ENCODE measurements at places on chromosomes 6 and 20.

DNA sequence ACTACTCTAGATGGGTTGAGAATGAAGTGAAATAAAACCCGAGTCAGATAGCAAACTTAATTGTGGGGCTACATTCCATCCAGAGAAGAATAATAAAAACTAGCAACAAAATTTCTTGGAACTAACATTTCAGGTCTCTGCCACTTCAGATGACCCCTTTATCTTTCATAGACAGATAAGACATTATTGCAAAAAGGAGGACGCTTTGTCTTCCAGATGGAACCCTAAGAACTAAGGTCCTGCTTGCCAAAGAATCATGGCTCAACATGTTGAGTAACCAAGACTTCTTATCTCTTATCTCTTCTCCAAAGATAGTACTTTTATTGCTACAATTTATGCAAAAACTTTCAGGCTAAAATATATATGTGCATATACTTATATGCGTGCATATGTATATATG lies 221.1 kb upstream of the PREP start:
- DNase-seq, result no peak

- DNase-seq, result no peak
Measured at GRCh38 chr20:45462711-45463509, 6.6 kb upstream of the WFDC2 start.

DNA sequence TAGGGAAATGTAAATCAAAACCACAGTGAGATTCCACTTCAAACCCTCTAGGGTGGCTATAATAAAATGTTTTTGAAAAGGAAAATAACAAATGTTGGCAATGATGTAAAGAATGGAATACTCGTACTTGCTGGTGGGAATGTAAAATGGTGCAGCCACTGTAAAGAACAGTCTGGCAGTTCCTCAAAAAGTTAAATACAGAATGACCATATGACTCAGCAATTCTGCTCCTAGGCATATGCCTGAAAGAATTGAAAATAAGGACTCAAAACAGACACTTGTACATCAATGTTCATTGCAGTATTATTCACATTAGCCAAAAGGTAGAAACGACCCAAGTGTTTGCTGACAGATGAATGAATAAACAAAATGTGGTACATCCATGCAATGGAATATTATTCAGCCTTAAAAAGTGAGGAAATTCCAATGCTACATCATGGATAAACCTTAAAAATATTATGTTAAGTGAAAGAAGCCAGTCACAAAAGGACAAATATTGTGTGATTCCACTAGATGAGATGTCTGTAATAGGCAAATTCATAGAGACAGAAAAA lies 10.2 kb upstream of the RNF114 start:
- no peak for DNase-seq

GRCh38 chr6:97086781-97087180 lies 162.3 kb downstream of the KLHL32 start:
- no peak for DNase-seq

GRCh38 chr20:8875586-8875985 lies 193.3 kb upstream of the PLCB4 start:
- no peak for DNase-seq

DNA sequence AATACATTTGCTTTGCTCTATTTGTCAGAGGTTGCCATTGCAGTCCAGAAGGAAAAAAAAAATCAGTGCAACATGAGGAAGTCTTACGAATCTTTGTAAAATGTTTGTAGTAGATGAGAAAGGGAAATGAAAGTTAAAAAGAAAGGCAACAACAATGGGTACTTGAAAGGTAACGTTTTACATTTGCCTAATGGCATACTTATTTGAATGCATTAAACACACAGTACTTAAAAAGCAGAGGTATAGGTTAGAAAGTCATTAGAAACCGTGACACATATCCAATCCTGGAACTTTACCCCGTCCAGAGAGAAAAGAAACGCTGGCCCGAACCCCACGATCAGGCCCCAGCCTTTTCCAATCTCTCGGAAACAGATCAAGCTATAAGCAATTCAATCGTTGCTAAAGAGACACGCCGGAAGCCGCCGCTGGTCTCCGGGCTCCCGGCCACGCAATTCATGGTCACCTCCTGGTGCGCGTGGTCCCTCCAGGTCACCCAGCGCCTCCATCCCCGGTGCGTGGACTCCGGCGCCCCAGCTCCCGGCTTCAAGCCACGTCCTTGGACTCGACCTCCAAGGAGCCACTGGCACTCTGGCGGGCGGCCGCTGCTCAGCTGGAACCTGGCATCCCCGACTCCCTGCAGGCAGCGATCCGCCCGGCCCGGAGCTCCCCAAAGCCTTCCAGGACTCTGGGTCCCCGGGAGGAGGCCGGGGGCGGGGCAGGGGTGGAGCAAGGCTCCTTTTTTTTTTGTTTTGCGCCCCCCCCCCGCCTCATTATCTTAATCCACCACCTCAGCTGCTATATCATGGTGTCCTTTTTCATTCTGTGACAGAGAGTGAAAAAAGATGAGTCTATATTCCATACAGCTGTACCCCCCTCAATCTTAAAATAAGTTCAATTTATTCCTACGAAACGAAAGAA lies at the start of gene SLC18B1:
Gene SLC18B1 (minus strand): TSS at position 687 of the 918 bp plus-strand sequence. CDS start 181 bp downstream, at position 506.
- DNase-seq, result no peak
